ENCODE measurements at places on chromosomes 3 and 15.

- DNase-seq: no peak
These were observed 64.3 kb upstream of the MELTF start for GRCh38 chr3:197093871-197094270.

DNA sequence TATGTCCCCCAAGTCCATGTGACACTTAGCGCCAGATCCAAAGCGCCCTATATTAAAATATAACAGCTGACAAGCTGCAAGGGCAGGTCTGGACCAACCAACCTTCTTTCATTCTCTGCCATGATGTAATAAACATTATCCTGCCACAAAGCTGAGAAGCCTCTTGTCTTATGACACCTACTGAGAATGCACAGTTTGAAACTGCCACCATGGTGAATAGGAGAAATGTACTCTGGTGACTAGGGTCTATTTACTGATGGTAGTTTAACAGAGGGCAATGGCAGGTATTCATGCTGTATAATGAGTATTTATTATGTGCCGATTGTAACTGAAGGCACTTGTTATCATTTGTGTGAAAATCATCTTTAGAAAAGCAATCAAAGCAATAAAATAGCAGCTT, 634.0 kb downstream of the OTOL1 start:
- DNase-seq: no peak

- no peak for DNase-seq
These were observed 134.1 kb downstream of the VPS8 start for GRCh38 chr3:184945886-184946625.

- DNase-seq: no peak
These were observed 292.0 kb downstream of the NFKBIZ start for GRCh38 chr3:102141096-102141927.

DNA sequence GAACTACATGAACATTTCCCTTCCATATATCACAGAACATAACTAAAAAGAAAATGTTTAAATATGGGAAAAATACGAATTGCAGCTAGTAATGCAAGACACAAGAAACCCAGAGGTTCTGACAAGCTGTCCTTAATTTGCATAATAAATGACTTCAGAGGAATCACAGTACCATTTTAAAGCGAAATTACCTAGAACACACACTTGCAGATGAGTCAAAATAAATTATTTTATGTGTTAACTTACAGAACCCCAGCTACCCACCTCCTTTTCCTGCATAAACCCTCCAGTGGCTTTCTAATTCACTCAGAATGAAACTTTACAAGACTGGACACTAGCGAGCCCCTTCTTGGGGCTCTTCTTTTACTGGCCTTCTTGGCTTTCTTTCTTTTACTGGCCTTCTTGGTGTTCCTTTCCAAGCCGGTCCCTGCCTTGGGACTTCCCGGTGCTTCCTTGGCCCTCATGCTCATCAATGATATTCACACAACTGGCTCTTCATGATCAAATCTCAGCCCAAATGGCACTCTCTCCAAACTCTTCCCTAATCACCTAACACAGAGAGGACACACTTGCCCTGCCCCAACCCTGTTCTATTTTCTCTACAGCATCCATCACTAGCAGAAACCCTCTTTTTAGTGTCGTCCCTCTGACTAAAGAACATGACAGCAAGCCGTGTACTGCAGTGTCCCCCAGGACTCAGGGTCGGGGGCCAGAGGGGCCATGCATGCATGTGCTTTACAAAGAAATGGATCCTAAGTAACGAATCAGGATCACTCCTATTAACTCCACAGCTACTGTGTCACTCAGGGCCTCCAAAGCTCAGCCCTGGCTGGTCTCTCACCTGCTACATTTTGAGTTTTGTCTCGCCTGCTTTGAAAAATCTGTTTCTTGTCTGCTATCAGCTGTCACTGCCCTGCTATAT, 4.8 kb downstream of the CHSY1 start:
- DNase-seq: no peak

GRCh38 chr3:32077260-32078084, 28.9 kb upstream of the GPD1L start:
- no peak for DNase-seq

GRCh38 chr3:11060500-11061251, 68.1 kb downstream of the SLC6A1 start:
- no peak for DNase-seq

DNA sequence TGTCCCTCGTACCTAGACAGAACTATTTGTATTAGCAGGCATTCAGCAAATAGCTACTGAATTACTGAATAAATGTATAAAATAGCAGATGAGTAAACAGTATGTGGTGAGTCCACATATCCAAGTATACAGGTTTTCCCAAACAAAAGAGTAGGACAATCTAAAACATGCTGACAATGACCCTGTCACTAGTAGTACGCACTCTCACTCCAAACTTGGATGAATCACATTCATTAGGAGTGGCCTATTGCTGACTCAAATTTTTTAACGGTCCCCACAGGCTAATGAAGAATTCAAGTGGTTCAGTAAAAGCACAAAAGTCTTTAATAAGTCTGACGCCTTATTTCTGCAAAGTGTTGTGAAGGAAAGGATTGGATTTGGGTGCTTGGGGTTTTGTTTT, 449.3 kb upstream of the THBS1 start:
- DNase-seq: no peak

Data from HFF-Myc (cell line).